Transverse colon (tissue), 4 donors: ENCODE measurements at places on chromosomes 6 and 20. TPM values are rescaled to one million over a fixed set of nuclear protein-coding genes. Genes with fewer than 3 reads are reported as not detected.

TRAPPC3L gene
- not detected for total RNA-seq

LHFPL5 gene
- total RNA-seq, result not detected

SLC13A3 gene
- total RNA-seq, result 0.48 TPM

LY6G6D gene
- not detected for total RNA-seq

PLA2G7 gene
- not detected for total RNA-seq

FAM162B gene
- not detected for total RNA-seq

SMOC2 gene
- 5.8 TPM for total RNA-seq

PTPRA gene
- total RNA-seq, result 32.2 TPM

ECI2 gene
- 83.7 TPM for total RNA-seq

SLC24A3 gene
- 4.6 TPM for total RNA-seq

PPT2 gene
- 13.1 TPM for total RNA-seq

RTF2 gene
- 49.5 TPM for total RNA-seq

SYNDIG1 gene
- not detected for total RNA-seq

CDSN gene
- not detected for total RNA-seq

MCCD1 gene
- not detected for total RNA-seq

SEL1L2 gene
- total RNA-seq, result not detected

REPS1 gene
- 47.6 TPM for total RNA-seq

AGER gene
- 1.1 TPM for total RNA-seq

SMLR1 gene
- not detected for total RNA-seq

COL21A1 gene
- 1.9 TPM for total RNA-seq

NR2E1 gene
- not detected for total RNA-seq

ASIP gene
- total RNA-seq, result not detected

TUBB1 gene
- not detected for total RNA-seq

PMEPA1 gene
- 10.5 TPM for total RNA-seq

C6orf118 gene
- total RNA-seq, result not detected

RIMS1 gene
- 0.41 TPM for total RNA-seq

RIPPLY2 gene
- total RNA-seq, result not detected

HLA-G gene
- total RNA-seq, result not detected

BPIFA1 gene
- total RNA-seq, result not detected

OR2H1 gene
- total RNA-seq, result not detected

SLC17A1 gene
- total RNA-seq, result not detected

CTAGE9 gene
- not detected for total RNA-seq

LMBRD1 gene
- total RNA-seq, result 54.9 TPM

SLC2A10 gene
- total RNA-seq, result 8.2 TPM
